ENCODE measurements at places on chromosomes 2 and 18.

DNA sequence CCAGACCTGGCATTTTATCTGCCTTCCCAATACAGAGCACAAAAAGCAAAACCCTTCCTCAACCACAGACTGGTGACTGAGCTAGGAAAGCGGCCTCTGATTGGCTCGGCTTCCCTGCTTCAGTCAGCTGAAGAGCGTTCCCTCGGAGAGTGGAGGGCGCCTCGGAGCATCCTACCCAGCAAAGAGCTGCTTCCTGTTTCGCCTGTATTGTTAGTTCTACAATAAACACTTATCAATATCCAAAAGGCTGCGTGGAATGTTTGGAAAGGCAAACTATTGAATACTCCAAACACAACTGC lies 125.0 kb downstream of the CACNB4 start:
- DNase-seq: no peak

DNA sequence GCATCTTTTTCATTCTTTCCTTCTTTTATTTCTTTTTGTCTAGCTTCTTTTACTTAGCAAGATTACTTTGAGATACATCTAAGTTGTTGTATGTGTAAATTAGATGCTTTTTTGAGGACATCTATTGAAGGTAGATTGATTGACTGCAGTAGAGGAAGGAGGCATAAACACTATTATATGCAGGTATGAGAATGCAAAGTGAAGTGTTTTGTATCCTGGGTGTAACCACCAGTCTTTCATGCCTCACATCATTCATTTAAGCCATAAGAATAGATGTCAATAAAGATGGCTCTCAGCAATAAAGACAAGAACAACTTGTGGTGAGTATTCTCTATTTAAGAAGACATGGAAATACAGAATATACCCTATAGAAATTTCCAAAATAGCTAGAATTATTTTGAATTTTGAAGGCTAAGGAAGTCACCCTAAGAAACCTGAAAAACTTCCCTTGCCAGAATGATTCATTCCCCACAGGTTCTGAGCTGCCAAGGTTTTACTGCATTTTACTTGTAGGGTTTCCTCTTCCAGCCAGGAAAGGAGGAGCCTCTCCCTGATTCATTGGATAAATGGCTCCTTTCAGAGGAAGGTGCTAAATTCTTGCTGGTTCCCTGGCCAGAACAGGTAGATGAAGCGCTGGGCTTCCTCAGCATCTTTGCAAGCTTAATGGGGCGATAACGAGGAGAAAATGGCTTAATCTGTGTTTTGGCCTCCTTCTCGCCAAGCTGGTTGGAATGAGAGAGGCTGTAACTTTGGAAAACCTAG lies 279.8 kb upstream of the SLC14A2 start:
- DNase-seq: no peak

GRCh38 chr18:21406116-21406515 lies 164.1 kb downstream of the GREB1L start:
- DNase-seq: no peak

- DNase-seq: peak; percentile 50
Observed at GRCh38 chr18:34929336-34929780, 111.9 kb upstream of the MAPRE2 start.

DNA sequence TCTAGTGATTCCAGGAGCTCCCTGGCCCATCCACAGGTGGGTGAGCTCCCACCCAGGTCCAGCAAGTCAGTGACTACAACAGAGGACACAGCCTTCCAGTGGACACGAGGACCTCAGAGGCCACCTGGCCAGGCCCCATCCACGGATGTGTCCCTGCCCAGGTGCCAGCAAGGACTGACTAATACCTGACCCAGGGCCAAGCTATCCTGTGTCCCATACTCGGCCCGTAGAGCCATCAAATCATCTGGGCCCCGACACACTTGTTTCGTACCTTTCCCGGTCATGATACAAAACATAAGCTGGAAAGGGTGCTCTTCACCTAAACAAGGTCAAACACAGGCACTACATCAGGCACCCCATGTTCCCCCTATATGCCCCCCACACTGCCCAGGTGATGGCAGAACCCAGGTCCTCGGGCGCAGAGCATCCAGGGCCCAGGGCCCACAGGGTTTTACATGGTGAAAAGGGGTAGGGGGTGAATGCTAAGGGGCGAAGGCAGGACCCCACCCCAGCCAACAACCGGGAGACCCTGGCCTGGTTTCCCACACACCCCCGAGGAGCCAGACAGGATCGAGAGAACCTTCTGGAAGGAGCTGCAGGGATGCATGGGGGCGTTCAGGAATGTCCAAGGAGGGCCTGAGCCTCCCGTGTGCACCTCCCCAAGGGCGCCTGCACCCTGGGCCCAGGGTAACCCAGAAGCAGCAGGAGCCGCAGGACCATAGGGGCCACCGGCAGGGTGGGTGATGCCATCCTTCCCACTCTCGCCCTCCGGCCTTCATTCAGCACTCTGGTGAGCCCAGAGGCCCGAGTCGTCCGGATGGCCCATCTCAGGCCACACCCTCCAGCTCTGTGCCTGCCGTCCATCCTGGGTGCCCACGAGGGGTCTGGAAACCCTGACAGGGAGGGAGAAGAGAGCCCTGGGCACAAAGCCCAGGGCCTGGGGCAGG lies 94.3 kb downstream of the HDAC4 start:
- no peak for DNase-seq

DNA sequence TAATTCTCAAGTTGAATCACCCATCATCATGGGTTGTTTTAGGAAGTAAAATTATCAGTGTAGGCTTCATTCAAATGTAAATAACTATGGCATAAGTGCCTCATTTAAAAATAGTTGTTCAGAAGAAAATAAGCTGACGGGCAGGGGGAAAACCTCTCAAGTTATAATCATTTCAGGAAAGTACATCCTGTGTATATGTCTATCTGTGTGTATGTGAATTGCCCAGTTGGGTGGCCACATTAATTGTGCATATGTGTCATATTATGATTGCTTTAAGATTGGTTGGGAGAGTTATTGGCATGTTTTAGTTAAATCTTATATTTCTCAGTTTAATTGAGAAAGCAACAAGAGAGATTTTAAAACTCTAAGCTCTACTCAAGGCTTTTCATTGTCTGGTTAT lies 282.8 kb upstream of the VWC2L start:
- DNase-seq: no peak

DNA sequence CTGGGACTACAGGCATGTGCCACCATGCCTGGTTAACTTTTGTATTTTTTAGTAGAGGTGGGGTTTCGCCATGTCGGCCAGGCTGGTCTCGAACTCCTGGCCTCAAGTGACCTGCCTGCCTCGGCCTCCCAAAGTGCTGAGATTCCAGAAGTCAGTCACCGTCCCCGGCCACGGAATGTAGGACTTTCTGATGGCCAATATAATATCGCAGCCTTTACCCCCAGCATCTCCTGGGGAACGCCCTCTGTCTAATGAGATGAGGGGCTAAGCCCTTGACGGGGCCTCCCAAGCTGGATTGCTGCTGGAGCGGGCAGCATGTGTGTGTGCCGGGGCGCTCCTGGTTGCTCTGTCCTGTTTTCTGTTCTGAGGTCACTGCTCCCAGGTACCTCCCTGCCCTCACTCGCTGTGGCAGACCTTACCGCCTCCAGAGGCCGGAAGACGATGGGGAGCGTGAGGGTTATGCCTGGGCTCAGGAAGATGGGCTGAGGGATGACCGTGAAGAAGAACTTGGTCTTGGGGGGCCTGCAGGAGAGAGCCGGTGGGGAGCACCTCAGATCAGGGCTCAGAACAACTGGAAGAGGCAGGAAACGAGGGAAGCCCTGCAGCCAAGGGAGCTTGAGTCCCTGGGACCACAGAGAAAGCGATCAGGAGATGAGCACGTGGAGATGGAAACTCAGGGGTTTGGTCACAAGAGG lies 9.1 kb downstream of the CFAP65 start:
- DNase-seq: no peak

- no peak for DNase-seq
Observed at GRCh38 chr2:240949791-240950705, 43.9 kb downstream of the CROCC2 start.

- no peak for DNase-seq
Observed at GRCh38 chr2:125073440-125073839, 1048.4 kb downstream of the CNTNAP5 start.

GRCh38 chr2:55616551-55617174 lies 759 bp downstream of the PPP4R3B start:
- DNase-seq: peak; percentile 39
